Ascending aorta (tissue), 2 donors: ENCODE measurements at places on chromosomes 1 and 21. TPM values are rescaled to one million over a fixed set of nuclear protein-coding genes. Genes with fewer than 3 reads are reported as not detected.

SH2D2A gene
- total RNA-seq, result not detected

GBP5 gene
- total RNA-seq, result not detected

DNA sequence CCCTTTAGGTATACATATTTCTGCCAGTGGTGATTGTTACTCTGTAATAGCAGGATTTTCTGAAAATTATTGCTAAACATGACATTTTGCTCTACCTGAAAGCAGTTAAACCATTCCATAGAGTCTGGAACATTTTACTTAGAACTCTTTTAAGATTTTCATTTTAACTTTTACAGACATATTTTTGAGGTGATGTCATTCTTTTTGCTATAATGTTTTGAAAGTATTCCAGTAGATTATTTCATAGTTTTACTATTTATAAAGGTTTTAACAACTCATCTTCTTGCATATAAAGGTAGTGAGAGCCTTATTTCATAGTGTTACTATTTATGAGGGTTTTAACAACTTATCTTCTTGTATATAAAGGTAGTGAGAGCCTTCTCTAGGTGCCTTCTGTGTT, 42.9 kb downstream of the PTBP2 start:
- DNase-seq, result no peak

CASQ1 gene
- not detected for total RNA-seq

- no peak for DNase-seq
Observed at GRCh38 chr1:231931146-231931545, 304.6 kb downstream of the DISC1 start.

LRRC42 gene
- total RNA-seq, result 28.2 TPM

DNA sequence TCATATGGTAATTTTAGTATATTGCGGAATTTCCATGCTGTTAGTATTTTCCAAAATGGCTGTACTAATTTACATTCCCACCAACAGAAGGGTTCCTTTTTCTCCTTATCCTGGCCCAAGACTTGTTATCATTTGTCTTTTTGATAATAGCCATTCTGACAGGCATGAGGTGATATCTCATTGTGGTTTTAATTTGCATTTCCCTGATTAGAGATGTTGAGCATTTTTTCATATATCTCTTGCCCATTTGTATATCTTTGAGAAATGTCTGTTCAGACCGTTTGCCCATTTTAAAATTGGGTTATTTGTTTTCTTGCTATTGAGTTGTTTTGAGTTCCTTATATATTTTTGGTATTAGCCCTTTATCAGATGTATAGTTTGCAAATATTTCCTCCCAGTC, 14.0 kb downstream of the CAPZA1 start:
- no peak for DNase-seq
